ENCODE measurements at places on chromosomes 11 and 22. TPM values are rescaled to one million over a fixed set of nuclear protein-coding genes. Genes with fewer than 3 reads are reported as not detected.

ABCC8 gene
- total RNA-seq: 1.1 TPM

USP28 gene
- 113 TPM for total RNA-seq

TSPAN32 gene
- total RNA-seq: 27.1 TPM

RFPL1 gene
- total RNA-seq: not detected

- DNase-seq: no peak
These were observed 7.3 kb downstream of the ADORA2A start for GRCh38 chr22:24434471-24435322.

DNA sequence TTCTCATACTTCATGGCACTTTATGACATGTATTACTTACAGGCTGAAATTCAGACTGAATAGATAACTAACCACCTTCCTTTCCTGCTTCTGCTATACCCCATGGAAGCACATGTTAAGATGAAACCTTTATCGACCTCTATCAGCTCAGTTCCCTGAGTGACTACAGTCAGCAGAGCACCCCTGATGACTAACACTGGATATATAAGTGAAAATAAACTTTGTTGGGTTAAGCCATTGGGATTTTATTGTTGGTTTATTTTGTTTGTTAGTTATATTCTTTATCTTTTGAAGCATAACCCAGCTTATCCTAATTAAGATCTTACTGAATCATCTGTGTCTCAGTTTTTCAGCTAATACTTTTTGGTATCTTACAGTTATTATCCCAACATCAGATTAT lies 23.0 kb upstream of the MAML2 start:
- no peak for DNase-seq

DNA sequence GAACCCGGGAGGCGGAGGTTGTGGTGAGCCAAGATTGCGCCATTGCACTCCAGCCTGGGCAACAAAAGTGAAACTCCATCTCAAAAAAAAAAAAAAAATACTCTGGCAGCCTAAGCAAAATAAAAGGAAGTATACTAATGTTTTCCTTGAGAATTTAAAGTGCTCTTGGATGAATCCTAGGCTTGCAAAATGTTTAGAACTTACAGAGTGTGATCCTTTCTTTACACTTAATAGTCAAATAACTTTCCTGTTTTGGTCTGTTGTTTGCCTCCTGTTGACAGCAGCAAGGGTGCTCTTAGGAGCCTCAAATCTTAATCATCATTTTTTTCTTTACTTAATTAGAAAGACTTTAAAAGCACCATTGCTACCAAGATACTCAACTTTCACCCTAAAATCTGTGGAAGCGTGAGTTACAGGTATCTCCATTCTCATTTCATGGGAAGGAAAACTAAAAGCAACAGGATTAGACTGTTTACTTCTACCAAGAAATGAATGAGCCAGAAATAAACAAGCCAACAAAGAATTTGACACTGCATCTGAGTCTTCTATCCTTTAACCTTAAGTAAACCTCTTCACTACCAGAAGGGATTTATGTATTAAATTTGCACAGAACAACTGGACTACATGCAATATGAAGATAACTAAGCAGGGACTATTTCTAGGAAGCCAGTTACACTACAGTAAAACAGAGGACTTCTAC lies 38.7 kb upstream of the CRTAM start:
- DNase-seq: no peak

DNA sequence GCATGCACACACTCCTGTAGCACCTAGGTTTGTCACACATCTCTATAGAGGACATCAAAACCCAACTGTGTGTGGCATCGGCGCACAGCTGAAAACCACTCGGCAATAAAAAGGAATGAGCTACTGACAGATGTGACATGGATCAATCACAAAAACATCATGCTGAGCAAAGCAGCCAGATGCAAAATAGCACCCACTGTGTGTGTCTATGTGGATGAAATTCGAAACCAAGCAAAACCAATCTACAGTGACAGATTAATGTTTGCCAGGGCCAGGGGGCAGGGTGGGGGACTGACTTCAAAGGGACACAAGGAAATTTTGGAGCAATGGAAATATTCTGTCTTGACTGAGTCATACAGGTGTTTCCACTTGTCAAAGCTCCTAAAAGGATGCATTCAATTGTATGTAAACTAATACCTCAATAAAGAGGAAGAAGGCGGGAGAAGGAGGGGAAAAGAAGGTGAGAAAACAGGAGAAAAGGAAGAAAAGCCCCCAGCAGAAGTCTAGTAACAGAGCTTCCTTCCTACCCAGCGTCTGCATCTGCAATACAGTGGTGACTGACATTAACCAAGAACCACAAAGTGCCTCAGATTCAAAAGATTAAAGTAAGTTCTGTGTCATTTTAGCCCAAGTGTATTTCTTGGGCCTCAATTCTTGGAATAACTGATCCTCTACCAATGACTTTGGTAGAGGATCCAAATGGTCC lies 49.8 kb downstream of the PACSIN2 start:
- no peak for DNase-seq

DNA sequence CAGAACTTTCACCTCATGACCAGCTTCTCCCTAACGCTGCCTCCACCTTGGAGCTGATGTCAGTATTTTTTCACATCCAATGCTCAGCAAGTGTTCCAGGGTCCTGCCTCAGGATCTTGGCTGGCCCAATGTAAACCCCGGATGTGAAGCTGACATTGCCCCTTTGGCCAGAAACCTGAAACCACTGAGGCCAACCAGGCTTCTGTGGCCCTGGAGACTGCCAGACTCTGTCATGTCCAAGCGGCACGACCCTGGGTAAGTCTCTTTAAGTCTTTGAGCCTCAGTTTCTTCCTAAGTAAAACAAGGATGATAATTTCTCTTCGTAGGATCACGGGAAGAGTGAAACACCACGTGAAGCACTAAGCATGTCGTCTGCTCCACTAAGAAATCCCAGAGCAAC lies 22.8 kb downstream of the SERPIND1 start:
- DNase-seq: no peak

DNA sequence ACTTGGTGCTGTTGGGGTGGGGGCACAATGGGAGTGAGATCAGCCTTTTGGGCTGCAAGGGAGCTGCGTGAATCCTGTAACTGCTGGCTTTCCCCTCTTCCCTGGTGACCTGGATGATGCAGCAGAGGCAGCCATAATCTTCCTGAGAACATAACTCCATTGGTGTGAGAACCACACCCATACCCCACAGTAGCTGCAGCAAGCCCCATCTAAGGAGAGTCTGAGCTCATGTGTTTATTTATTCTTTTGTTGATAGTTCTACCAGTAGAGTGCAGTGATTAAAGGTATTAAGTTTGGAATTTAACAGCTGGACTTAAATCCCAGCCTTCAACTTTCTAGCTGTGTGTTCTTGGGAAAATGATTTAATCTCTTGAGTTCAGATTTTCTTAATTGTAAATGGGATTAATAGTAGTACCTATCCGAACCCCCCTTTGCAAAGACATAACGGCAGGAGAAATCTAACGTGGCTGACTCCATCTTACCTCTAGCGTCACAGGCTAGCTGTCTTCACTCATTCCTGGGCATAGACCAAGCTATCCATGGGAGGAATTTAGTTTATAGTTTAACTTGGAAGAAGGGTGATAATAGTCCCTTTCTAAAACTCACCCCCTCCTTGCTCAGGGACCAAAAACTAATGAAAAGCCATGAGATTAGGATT lies 385.0 kb upstream of the DDI1 start:
- DNase-seq: no peak

GRCh38 chr11:32034680-32035079 lies 56.2 kb upstream of the RCN1 start:
- DNase-seq: no peak

DNA sequence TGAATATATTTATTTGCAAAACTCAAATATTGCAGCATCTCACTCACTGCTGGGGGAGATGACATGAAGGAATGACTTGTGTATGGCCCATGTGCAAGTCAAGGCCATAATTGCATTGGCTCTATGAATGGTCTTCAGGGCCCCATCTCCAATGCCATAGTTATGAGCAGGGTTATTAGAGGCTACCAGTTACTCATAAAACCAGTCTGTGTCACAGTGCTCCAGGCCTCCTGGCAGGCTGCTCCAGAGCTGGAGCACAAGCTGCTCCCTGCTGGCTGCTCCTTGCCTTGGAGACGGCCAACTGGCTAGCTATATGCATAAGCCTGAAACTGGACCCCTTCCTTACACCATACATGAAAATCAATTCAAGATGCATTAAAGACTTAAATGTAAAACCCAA lies 145.7 kb downstream of the TRPC6 start:
- no peak for DNase-seq

- no peak for DNase-seq
These were observed 23.8 kb downstream of the AMPD3 start for GRCh38 chr11:10478574-10479550.

DNA sequence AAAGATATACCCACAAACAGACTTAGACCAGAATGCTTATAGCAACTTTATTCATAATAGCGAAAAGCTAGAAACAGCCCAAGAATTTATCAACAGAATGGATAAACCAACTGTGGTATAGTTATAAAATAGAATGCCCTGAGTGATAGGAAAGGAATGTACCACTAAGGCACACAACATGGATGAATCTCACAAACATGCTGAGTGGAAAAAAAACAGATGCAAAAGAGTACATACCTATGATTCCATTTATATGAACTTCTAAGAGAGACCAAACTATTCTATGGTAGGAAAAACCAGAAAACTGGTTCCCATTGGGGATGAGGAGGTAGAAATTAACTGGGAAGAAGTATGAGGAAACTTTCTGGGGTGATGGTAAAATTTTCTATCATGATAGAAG lies 40.4 kb upstream of the GRIK4 start:
- DNase-seq: no peak

DNA sequence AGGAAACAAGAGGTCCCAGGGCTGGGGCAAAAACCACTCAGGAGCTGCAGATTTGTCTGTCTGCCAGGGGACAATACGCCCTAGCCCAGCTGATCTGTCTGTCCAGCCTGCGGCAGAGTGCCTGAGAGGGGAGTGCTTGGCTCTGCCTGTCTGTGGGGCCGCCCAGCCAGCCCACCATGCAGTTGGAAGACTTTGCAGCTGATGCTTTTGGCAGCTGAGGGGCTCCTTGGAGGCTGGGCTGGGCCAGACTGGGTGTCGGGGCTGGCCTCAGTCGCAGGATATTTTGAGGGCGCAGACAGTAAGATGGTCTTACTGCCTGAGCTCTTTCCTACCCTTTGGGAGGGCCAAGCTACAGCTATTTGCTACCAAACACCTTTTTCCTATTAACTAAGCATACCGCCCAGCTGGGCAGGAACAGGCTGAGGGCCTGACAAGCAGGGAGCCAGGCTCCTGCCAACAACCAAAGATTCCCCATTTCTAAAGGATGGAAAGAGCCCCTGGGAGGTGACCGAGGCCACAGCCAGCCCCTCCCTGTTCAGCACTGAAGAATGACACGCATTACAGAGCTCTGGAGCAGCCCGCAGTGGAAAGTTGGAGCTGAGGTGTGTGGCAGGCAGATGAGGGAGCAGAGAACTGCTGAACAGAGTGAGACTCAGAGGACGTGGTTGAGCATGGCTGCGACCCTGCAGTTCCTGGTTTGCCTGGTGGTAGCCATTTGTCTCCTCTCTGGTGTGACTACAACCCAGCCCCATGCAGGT lies at the start of gene FAM180B:
TSS of gene FAM180B (plus strand) at position 581 of the 758 bp plus-strand sequence. CDS start at position 672, 91 bp downstream.
- peak; percentile 32 for DNase-seq

DNA sequence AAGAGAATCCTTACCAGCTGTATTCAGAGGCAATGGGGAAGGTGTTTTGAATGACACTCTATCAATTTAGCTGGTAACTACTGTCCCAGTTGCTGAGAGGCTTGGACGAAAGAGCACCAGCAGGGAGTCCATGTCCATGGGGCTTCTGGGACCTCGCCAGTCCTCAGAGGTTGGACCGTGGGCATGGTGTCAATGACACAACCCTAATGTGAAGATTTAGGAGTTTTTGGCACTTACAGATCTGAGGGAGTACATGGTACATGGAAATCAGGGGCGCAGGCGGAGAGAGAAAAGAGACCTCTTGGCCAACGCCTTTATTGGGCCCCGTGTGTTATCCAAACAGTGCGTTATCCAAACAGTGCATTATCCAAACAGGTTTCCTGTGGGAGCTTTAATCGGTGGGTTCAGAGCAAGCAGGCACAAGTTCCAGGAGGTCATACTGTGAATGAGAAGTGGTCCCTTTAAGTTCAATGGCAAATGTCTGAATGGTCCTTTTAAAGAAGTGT lies 169.1 kb upstream of the B3GAT1 start:
- DNase-seq: no peak

- no peak for DNase-seq
These were observed 20.0 kb upstream of the CASP12 start for GRCh38 chr11:104918113-104918824.

DNA sequence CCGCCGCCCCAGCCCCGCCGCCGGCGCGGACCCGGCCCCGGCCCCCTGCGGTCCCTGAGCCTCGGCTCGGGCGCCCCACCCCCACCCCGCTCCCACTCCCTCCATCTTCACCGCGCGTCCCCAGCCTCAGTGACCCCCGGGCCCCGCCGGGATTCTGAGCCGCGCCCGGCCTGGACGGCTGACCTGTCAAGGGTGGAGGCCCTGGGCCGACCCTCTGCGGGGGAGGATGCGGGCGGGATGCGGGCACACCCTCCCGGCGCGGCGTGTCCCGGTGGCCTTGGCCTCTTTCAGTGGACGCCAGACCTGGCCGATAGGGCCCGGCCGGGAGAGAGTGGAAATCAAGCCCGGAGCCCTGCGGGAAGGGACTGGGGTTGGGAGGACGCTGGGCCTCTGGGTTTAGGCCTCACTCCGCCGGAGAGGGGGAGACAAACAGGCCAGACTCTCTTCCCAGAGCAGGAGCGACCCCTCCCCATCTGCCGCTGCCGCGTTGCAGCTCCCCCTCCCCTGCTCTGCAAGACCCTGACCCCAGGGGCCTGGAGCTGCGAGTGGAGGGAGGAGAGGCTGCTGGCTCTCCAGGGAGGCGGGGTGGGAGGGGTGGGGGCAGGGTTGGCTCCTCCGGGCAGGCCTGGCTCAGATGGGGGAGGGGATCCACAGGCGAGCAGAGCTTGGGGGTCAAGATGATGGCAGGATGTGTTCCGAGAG lies 525 bp downstream of the MAPK8IP2 start:
- DNase-seq: no peak

GRCh38 chr11:1335811-1336761 lies 26.7 kb upstream of the TOLLIP start:
- peak; percentile 50 for DNase-seq

DNA sequence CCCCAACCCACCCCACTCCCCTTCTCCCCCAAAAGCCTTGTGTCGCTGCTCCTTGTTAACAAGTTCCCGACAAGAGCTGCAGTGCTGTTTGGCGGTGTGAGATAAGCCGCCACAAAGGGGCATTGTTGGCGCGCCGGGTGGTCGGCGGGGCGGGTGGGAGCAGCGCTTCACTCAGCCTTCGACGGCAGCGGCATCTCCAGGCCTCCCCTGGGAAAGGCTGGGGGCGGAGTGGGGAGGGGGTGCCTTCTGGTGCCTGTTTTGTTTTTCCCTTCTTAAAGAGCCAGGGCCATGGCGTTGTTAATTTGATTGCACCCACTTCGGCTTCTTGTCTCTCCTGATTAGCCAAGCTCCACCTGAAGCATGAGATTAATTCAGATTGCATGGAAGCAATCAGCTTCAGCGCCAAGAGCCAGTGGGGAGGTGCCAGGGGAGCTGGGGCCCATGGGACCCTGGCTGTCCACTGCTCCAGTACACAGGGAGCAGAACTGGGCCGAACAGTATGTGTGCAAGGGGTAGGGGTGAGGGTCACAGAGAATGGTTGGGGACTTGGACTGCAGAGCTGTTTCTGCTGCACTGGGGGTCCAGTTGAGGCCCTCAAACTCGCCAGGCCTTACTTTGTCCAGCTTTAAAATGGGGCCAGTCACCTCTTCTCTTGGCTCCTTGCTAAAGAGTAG lies 165.1 kb downstream of the CEP164 start:
- no peak for DNase-seq

Measured in left ventricle myocardium inferior (tissue), 1 donor.